Stimulated activated CD4-positive, alpha-beta T cell treated with anti-CD3 and anti-CD28 coated beads, TNF-alpha, amount 100 ng/mL, for 48 hours (primary cell): ENCODE measurements at places on chromosomes 16 and 17.

- peak; percentile 90 for DNase-seq
Observed at GRCh38 chr17:50397111-50397918, at the start of gene LRRC59. Gene LRRC59, minus strand, starts transcription at chr17:50397523. Its CDS starts 206 bp downstream, at chr17:50397317.

DNA sequence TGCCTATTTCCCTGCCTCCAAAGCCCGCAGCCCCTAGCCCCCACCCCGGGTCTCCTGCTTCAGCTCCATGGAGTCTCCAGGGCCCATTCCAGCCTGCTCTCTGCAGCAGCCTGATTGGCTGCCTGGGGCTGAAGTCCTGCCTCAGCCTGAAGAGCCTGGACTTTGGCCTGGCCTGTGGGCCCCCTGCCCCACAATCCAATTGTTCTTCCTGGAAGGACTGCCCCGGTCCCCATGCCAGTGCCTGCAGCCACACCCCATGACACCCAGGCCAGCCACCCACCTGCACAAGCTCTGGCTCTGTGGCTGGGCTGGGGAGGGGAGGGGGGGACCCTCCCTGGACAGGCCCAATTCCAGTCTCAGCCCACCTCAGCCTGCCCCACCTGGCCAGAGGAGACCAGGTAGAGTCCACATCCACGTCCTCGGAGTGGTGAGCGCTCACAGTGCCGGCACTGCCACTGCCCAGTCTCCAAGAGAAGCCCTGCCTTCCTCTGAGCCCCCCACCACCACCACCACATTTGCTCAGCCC, 12.3 kb downstream of the ENPP7 start:
- no peak for DNase-seq

- DNase-seq: peak; percentile 77
Observed at GRCh38 chr16:50266337-50267091, at the start of gene ADCY7. Gene ADCY7, plus strand, starts transcription at chr16:50266551. Its CDS starts 21,629 bp downstream, at chr16:50288180.

DNA sequence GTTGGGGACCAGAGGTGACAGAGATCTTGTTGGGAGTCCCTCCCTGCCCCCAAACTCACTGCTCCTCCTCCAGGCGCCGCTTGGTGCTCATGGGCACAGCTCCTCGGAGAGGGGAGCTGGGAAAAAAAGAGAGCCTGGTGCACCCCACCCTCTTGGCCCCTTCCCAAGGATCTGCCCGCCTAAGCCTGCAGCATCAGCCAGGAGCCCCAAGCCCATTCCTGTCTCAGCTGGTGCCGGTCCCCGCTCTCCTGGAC, 400 bp downstream of the HCFC1R1 start:
- DNase-seq: no peak

GRCh38 chr17:2885733-2886132, 89.5 kb downstream of the RAP1GAP2 start:
- DNase-seq: no peak

GRCh38 chr17:41026715-41027471, at the start of gene KRTAP1-5:
Gene KRTAP1-5, minus strand, starts transcription at chr17:41027208. Its CDS starts 53 bp downstream, at chr17:41027155.
- no peak for DNase-seq

DNA sequence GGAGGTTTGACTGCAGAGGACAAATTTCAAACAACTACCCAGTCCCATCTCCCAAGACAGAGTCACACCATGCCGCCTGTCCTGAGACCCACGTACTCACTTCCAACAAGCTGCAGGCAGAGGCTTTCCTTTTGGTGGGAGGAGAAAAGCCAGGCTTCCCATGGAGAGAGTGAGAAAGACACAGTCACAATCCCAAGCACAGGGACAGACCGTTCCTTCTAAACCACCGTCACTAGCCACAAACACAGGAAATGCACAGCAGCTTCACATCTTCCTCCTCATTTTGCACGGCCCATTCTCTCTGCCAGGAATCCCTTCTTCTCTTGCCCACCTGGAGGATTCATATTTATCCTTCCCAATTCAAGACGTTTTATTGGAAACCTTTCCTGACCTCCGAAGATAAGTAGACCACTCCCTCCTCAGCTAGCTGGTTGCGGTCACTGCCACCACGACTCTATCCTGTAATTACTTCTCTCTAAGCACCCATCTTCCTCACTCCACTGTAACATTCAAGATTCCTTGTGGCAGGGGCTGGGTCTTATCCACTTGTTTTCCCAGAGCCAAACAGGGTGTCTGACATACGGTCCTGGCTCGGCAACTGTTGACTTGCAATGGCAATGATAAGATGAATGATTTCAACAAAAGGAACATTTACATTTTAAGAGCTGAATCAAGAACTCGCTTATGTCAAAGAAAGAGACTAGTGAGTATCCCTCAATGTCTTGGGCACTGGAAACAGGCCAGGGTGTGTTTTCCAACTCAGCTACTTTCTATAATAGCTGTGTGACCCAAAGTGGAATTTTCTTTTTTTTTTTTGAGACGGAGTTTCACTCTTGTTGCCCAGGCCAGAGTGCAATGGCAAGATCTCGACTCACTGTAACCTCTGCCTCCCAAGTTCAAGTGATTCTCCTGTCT, 87.6 kb downstream of the XYLT1 start:
- DNase-seq: no peak

DNA sequence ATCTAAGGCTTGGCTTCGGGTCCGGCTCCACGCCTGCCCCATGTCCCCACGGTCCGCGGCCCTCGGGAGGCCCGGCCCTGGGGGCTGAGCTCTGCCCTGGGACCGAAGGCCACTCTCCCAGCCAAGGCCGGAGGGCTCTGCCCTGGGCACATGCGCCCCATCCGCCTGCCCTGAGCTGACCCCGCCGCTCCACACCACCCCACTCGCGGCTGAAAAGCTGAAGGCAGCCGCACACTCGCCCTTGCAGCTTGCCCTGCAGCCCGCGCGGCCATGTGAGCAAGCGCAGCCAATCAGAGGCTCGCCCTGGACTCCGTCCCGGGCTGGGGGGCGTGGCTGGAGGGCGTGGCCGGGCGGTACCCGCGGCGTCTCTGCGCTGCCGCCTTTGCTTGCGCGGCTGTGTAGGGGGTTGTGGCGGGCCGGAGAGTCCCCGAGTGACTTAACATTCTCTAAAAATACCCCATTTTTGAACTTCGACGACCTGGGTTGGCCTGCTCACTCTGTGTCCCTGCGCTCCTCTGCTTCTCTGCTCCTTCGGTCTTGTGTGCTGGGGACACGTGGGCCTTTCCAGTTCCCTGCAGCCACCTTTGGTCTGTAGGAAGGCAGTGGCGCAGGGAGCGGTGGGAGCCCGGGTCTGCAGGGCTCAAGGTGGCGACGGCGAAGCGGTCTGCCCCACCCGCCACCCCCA, 8.8 kb upstream of the MAP2K3 start:
- peak; percentile 86 for DNase-seq

DNA sequence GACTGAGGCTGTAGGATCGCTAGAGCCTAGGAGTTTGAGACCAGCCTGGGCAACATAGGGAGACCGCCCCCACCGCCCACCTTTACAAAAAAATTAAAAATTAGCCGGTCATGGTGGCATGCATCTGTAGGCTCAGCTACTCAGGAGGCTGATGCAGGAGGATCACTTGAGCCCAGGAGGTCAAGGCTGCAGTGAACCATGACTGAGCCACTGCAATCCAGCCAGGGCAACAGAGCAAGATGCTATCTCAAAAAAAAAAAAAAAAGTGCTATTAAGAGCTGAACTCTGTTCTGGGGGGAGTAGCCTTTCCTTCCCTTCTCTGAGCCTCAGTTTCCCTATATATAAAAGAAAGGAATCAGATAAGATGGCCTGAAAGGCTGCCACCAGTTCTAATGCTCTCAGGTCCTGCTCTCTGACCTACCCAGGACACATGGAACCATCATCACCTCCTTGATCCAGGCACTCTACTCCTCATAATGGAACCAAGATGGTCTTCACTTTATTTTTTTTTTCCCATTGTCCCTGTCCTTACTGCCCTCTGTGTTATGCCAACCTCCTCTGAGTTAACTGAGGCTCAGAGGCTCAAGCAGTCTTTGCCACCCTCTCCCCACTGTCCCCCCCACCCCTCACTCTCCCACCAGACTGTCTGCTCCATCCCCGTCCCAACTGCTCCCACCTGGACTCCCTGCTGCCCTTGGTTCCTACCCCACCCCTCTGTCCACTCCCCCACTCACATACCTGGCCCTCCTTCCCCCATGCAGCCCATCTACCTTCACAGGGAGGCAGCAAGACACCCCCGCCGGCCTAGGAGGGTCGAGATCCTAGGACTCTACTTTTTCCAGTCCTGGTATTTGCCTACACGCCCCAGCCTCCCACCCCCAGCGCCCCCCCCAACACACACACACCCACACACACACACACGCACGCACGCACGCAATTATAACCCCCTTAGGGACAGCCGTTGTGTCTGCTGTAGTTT, 23.8 kb upstream of the EIF1 start:
- DNase-seq: no peak

- no peak for DNase-seq
Observed at GRCh38 chr16:59114790-59115189, 380.7 kb upstream of the GOT2 start.

- DNase-seq: no peak
Observed at GRCh38 chr17:27747462-27748359, 52.6 kb downstream of the NOS2 start.

- no peak for DNase-seq
Observed at GRCh38 chr16:15771694-15772093, 85.1 kb downstream of the MYH11 start.

- peak; percentile 37 for DNase-seq
Observed at GRCh38 chr16:55257966-55258613, 65.9 kb upstream of the IRX6 start.

GRCh38 chr16:7025616-7026190, 306.9 kb upstream of the RBFOX1 start:
- DNase-seq: peak; percentile 20

DNA sequence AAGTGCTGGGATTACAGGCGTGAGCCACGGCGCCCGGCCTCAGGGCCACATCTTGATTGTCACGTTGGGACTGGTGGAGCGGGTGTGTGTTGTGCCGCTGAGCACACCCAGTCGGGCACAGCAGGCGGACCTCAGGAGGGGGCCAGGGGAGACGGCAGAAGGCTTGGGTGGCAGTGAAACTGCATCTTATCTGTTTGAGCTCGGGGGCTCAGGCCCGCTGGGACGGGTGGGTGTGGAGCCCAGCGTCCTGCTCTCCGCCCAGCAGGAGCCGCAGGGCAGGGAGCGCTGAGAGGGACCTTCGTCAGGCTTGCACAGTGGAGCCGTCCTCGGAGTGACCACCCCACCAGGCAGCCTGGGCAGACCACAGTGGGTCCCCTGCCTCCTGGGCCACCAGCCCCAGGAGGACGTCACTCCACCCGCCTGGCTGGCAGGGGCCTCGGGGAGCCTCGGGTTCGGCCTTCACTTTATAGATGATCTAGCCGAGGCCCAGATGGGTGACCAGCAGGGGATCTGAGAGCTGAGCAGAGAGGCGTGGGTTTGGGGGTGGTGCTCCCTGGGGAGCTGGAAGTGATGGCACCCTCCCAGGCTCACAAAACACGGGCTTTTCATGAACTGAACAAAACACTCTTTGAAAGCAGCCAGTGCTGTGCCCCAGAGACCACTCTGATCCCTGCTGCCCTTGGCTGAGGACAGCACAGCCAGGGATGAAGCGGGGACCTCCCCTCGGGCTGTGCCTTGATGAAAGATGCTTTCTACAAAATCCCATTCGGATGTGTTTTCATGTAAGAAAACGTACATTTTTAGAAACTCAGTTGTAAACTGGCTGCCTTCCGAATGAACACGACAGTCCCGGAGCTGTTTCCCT, 181.1 kb downstream of the SEC14L1 start:
- DNase-seq: no peak

DNA sequence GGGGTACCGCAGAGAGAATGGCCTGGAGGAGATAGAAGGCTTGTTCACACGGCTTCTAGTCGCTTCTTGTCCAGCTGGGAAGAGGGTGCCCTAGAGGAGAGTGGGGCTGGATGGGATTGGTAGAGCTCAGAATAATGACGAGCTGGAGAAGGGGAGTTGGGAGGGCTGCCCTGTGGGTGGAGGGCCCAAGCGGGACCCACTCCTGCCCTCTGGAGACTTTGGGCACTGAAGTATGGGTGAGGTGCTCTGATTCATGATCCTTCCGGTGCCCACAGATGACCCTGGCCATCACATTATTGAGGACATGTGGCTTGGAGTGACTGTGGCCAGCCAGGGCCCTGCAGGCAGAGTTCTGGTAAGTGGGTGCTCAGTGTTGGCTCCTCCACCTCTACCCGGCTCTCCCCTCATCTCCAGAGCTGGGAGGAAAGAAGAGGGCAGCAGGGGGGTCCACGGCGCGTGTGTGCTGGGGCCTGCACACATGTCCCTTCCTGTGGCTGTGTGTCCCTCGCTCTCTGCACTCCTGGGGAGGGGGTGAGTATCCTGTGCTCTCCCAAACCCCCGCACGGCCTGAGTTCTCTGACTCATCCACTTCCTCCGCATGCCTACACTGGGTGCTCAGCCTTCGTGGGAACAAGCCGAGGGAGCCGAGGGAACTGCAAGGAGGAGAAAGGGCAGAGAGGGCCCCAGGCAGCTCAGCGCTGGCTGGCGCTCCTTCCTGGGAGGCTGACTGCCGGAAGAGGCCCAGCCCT, 8.5 kb downstream of the ITGA3 start:
- DNase-seq: no peak

DNA sequence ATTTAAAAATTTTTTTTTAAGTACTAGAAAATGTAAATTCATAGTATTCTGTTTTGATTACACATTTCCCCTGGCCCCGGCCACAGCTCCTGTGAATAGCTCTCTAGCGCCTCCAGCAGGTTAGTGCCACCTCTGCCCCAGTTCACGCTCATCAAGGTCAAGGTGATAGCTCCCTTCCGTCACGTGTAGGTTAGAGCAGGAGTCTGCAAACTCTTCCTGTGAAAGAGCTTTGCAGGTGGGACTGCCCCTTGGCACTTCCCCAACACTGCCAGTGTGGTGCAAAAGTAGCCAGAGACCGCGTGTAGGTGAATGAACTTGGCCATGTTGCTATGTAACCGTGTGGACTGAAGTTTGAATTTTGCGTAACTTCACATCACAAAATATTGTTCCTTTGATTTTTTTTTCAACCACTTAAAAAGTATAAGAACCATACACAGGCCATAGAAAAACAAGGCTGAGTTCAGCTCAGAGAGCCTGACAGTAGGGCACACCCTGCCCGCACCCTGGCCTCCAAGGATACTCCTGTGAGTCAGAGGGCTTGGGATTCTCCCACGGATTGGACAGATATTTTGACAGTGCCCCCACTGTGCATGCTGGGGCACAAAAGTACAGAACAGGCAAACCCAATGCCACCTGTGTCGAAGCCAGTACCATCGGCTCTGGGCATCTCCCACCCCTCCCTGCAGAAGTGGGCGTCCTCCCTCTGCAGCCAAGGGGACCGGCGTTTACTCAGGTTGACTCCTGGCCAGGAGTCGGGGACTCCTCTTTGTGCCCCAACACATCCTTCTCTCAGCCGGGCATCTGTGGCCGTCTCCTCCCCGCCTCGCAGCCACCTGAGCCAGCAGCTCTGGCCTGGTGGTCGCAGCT, 92.0 kb upstream of the CHMP6 start:
- peak; percentile 85 for DNase-seq

- no peak for DNase-seq
Observed at GRCh38 chr16:1960665-1961630, 1.6 kb downstream of the NDUFB10 start.

DNA sequence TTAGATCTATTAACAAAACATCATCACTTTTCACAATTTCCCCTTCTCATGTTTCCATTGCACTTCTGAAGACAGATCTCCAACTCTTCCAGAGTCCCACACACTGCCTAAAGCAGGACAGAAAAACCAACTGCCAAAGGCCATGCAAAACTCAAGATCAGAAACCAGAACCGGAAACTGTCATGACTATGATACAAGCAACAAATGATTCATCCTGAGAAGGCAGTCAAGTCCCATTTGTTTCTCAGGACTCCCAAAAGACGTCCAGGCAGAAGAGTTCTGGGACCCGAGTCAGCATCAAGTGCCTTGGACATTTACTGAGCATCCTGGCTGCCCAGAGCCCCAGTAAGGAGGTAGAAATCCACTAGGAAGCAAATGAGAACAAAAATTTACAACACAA, 38.8 kb downstream of the ERN1 start:
- no peak for DNase-seq

- DNase-seq: no peak
Observed at GRCh38 chr17:57612202-57613071, 132.7 kb downstream of the CCDC182 start.

- DNase-seq: no peak
Observed at GRCh38 chr16:22623351-22623781, 112.7 kb downstream of the NPIPB5 start.
